ENCODE measurements at places on chromosomes 13 and 19.

GRCh38 chr13:45662162-45662561 is 40.0 kb upstream of the CBY2 start:
- DNase-seq = no peak

- DNase-seq = peak; percentile 43
Observed at GRCh38 chr19:41753936-41754529, 1.3 kb upstream of the CEACAM6 start.

DNA sequence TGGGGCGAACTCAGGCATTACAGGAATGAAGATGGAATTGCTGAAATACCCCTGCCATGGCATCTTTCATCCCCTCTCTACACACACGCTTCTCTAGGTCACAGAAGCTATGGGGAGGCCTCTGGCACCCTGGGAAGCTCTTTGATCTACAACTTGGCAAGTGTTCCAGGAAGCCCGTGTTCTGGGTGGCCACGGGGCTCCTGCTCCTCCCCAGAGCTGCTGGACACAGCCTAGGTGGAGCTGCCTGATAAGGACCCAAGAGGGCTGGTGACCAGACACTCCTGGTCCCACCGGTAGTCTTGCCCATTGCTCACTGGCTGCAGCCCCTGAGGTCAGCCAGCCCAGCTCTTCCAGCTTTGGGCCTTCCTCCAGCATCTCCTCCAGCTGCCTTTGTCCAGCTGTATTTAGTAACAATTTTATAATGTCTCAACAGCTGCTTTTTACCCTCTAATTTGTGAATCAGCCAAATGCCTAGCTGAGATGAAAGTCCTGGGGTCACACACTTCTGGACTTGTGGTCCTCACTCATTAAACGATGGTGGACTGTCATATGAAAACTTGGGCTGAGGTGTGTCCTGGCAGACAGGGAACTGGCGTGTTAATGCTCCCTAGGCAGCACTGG is 72.8 kb upstream of the SPATA13 start:
- DNase-seq = no peak

- peak; percentile 33 for DNase-seq
Observed at GRCh38 chr13:77696006-77696878, 1.2 kb upstream of the SLAIN1 start.

DNA sequence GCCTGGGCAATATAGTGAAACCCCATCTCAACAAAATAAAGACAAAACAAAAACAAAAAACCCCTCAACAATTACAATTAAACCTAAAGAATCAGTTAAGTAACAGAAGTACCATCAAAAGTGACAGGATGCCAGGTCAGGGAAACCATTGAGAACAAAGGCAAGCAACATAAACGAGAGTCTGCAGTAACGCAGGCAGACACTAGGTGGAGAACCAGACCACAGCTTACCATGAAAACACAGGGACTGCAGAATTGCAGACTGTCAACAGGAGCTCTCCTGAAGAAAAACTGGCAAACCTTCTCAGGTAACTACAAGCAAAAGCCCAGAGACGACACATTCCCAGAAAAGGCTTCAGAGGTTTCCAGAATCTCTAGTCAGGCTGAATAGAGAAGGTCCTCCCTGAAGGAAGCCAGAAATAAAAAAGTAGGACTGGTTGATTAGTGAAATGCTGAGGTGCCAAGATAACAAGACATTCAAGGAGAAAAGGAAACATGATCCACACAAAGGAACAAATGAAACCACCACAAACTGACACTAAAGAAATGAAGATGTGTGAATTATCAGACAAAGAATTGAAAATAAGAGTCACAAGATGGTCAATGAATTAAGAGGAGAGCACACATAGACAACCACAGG is 2.2 kb upstream of the ZNF665 start:
- DNase-seq = peak; percentile 38
